ENCODE measurements at places on chromosomes 13 and 19.

- DNase-seq, result no peak
Measured at GRCh38 chr19:51398096-51398704, 7.8 kb upstream of the C19orf84 start.

DNA sequence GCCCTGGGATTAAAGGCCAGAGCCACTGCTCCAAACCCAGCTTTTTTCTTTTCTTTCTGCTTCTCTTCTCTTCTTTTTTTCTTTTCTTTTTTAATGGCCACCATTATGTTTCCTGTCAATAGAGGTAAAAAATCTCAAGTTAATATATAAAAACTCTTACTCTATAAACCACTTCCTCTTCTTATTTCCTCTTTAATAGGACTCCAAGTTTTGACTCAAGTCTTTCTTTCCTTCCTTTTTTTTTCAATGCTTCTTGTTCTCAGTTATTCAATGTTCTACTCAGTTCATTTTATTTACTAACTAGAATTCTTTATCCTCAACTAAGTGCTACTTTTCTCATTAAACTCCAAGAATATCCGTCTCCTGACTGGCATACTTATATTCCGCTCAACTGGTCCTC lies 27.1 kb upstream of the MYCBP2 start:
- DNase-seq, result no peak

- DNase-seq, result no peak
Measured at GRCh38 chr19:484494-484893, 11.8 kb upstream of the MADCAM1 start.

DNA sequence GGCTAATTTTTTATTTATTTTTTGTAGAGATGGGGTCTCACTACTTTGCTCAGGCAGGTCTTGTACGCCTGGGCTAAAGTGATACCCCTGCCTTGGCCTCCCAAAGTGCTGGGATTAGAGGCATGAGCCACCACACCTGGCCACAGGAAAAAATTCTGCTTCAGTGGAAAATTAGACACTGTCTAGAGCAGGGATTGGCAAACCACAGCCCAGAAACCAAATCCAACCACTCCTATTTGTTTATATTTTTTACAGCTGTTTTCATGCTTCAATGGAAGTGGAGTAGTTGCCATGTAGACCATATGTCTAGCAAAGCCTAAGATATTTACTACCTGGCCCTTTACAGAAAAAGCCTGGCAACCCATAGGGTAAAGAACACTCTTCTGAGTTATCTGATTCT lies 123.7 kb upstream of the MRI1 start:
- no peak for DNase-seq

GRCh38 chr13:75258159-75258782 lies 223.7 kb downstream of the TBC1D4 start:
- no peak for DNase-seq

GRCh38 chr13:92843549-92843948 lies 383.1 kb upstream of the GPC6 start:
- DNase-seq, result no peak

DNA sequence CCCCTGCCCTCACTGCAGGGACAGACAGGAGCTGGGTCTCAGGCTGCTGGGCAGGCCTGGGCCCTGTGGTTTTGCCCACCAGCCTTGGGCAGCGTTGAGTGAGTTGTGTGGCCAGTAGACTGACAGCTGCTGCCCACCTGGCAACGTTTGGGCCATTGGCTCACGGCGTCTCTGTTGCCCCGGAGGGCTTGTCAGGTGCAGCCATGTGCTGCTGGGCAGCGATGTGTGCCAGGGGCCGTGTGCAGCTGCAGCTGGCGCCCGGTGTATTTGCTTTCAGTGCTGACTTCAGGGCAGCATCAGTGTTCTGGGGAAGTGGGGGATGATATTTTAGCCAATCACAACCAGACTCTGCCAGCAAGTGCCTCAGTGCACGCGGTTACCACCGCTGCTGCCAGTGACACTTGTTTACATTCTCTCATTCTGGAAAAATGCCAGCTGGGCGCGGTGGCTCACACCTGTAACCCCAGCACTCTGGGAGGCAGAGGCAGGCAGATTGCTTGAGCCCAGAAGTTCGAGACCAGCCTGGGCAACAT lies 10.6 kb downstream of the FZR1 start:
- DNase-seq, result no peak

GRCh38 chr13:24161010-24161775 lies 673 bp downstream of the SPATA13 start:
- DNase-seq, result peak; percentile 11

GRCh38 chr13:50085063-50085462 lies 69.8 kb downstream of the KCNRG start:
- no peak for DNase-seq

- no peak for DNase-seq
Measured at GRCh38 chr13:53560556-53560955, 531.9 kb downstream of the OLFM4 start.

DNA sequence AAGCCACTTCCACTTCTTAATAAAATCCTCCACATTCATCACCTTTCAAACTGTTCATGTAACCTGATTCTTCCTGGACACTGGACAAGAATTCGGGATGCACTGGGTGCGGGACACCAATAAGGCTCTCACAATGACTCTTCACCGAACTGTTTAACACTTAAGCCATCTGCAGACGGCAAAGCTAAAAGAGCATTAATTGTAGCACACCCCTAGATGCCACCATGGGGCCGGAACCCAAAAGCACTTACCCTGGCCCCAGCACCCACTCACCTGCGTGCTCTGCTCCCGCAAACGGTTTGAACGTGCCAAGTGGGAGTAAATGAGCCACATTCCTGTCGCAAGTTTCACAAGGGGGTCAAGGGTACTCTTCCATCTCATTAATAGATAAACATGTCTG lies 254.3 kb upstream of the PRR20A start:
- no peak for DNase-seq

- DNase-seq, result no peak
Measured at GRCh38 chr13:80901111-80901510, 560.2 kb upstream of the SPRY2 start.

GRCh38 chr13:94272038-94272437 lies 207.4 kb downstream of the DCT start:
- DNase-seq, result no peak

DNA sequence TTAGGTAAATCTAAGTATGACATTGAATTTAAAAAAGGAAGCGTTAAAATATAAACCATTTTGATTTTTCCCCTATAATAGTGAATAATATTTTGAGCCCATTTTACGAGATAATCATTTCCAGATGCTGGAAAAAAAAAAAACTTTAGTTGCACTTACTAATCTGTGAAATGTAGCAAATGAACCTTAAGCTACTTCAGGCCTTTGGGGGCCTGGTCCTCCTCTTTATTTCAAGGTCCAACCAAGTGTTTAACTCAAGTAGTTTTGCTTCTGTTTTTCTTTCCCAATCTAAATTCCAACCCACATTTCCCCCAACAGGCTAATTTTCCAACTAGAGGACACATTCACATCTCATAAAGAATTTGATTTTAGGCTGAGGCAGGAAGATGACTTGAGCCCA lies 101.2 kb downstream of the TNFRSF19 start:
- no peak for DNase-seq

DNA sequence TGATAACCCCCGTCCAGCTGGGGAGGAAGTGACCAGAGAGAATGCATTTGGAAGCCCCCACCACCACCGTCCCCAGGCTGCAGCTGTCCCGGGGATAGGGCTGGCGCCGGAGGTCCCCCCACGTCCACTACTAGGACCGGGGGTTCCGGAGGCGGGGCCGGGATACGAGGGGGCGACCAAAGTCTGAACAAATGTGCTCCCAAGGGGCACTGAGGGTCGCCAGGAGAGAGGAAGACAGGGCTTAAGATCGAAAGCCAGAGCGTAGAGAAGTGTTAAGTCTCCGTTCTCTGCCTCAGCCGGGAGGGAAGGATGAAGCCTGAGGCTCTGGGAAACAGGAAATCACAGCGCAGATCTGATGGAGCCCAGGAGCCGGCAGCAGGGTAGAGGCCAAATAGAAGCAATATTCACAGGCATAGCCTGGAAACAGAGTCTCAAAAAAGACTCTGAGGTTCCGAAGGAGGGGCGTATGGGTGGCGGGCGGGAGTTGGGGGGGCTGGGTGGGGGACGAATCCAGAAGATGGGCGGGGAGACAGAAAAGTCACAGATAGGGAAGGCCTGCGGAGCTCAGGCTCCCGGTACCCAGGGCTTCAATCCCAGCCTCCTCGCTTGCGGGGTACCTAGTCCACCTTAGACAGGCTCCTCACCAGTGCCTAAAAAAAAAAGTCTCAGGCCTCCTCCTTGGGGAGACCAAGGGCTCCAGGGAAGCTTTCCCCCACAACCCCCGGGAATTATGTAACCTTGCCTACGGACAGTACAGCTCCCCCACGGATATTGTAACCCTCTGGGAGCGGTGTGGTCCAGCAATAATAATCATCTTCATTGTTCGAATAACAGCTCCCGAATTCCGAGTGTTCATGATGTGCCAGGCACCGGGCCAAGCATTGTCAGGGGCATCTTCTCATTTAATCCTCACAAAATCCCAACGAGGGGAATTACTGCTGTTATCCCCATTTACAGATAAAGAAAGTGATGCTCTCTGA lies 1.1 kb upstream of the ERF start:
- no peak for DNase-seq

DNA sequence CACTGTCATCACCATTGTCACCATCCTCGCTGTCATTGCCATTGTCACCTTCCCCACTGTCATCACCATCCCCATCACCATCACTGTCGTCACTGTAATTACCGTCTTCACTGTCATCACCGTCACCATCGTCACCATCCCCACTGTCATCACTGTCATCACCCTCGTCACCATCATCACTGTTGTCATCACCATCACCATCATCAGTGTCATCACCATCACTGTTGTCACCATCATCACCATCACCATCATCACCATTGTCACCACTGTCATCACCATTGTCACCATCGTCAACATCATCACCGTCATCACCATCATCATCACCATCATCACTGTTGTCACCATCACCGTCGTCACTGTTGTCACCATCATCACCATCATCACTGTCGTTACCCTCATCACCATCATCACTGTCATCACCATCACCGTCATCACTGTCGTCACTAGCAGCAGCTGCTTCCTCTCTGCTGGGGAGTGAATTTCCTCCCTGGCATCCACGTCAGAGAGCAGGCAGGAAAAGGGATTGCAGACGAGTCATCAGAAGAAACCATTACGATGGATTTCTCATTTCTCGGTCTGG lies 27.3 kb downstream of the TMEM255B start:
- DNase-seq, result no peak

DNA sequence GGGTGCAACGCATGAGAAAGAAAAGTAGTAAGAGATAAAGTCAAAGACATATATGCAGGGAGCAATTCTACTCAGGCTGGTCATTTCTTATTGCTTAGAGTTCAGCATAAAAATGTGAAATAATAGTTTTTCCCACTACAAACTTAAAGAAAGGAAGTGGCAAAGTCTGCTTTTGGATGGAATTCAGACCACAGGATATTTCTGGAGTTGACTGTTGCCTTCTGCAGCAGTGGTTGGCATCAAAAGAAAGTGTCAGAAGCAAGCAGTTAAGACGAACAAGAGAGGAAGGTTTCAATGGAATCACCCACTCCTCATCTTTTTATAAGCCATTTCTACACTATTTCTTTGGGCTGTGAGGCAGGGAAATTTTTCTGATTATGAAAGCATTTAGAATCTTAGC lies 36.2 kb upstream of the TRPC4 start:
- DNase-seq, result no peak

- no peak for DNase-seq
Measured at GRCh38 chr13:111328574-111329410, 8.3 kb downstream of the TEX29 start.

DNA sequence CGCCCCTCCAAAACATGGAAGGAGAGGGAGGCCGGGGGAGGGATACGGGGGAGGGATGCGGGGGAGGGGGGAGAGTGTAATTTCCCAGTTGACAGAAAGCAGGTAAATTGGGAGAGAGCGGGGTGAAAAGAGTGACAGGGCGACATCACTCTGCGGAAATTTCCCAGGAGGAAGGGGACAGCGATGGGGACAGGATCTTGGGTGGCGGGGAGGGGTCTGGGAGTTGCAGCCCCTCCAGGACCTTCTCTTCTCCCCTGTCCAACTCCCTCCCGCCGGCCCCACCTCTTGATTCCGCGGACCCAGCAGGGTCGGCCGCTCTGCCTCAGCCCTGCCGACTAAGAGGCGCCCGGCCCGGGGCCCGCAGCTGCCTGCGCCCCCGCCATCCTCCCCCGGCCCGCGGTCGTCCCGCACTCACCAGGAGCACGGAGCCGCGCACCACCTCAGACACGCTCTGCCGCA lies 108.0 kb upstream of the DOCK9 start:
- DNase-seq, result no peak

GRCh38 chr13:109868578-109869311 lies 82.4 kb upstream of the IRS2 start:
- no peak for DNase-seq

- no peak for DNase-seq
Measured at GRCh38 chr13:82847595-82847994, 1034.7 kb downstream of the SLITRK1 start.

GRCh38 chr13:110562696-110563462 lies 1.4 kb upstream of the RAB20 start:
- no peak for DNase-seq

- DNase-seq, result no peak
Measured at GRCh38 chr13:38670627-38671026, 16.2 kb upstream of the FREM2 start.

DNA sequence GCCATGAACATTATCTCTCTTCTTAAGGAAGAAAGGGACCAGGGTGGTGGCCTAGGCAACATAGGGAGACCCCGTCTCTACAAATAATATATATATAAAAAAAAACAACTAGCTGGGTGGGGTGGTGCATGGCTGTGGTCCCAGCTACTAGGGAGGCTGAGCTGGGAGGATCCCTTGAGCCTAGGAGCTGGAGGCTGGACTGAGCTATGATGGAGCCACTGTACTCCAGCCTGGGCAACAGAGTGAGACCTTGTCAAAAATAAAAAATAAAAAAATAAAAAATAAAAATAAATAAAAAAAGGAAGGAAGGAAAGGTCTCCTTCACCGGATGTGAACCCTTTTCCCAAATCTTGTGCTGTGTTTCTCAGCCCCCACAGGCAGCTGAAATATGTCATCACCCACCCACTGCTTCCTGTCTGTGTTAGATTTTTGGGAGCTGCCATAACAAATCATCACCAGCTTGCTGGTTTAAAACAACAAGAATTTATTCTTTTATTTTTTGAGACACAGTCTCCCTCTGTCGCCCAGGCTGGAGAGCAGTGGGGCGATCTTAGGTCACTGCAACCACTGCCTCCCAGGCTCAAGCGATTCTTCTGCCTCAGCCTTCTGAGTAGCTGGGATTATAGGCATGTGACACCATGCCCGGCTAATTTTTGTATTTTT lies 9.5 kb upstream of the TSPAN16 start:
- no peak for DNase-seq
